Calu3 (cell line): ENCODE measurements at places on chromosomes 6 and 20. TPM values are rescaled to one million over a fixed set of nuclear protein-coding genes. Genes with fewer than 3 reads are reported as not detected.
A peak's percentile ranks its signal among the peaks of the same experiment; 100 is the strongest.

The POU5F1 gene
- total RNA-seq: 25.7 and 32.7 TPM in 2 replicates

The ADAM33 gene
- total RNA-seq: not detected in 2 replicates

The SLC17A2 gene
- not detected in 2 replicates for total RNA-seq

The XKR7 gene
- not detected in 2 replicates for total RNA-seq

The MYB gene
- total RNA-seq: 1.5 and 3.1 TPM in 2 replicates

The TREML2 gene
- not detected in 2 replicates for total RNA-seq

The BTN1A1 gene
- total RNA-seq: not detected in 2 replicates

The SEMG1 gene
- total RNA-seq: 0.21 TPM in 1 of 2 replicates, not detected in the other

The OXT gene
- not detected in 2 replicates for total RNA-seq

The HLA-G gene
- total RNA-seq: 0.45 and 1.5 TPM in 2 replicates

The RPS18 gene
- 2,667 and 2,688 TPM in 2 replicates for total RNA-seq

The NRN1 gene
- not detected in 2 replicates for total RNA-seq

GRCh38 chr6:8059129-8059528 is 5.1 kb downstream of the BLOC1S5 start:
- DNase-seq: no peak

DNA sequence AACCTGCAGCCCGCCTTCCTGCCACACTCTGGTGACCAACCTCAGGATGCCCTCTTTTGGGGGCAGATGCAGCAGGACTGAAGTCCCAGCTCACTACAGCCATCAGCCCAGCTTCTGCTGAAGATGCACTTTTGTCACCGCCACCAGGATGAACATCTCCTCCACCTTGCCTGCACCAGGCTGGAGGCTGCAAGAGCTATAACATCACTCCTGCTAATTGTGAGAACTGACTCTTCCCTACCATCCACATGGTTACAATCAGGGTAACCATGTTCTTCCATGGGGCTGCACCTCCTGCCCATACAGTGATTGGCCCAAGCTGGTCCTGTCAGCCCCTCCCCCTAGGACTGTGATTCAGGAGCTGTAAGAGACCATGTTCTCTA is 2.0 kb upstream of the ACTL10 start:
- DNase-seq: no peak

DNA sequence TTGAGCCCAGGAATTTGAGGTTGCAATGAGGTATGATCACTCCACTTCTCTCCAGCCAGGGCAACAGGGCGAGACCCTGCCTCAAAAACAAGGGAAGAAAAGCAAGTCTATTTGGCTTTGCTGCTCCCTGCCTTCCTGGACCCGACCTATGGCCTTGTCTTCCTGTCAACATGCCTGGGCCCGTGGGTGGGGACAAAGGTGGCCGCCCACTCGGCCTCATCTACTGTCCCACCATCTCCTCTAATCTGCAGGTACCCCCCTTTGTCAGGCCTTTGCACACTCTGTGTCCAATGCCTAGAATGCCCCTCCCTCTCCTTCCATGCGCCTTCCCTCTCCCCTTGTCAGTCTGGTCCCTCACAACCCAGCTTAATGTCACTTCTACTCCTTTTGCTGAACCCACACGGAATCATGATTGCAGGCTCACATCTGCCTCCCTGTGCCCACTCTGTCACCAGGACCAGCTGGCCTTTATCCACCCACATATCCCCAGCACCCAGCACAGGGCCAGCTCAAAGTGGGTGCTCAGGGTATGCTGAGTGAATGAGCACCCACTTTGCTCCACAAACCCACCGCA is 40.3 kb downstream of the MDFI start:
- no peak for DNase-seq

GRCh38 chr6:37696841-37697662 is 631 bp downstream of the MDGA1 start:
- peak; percentile 42 for DNase-seq

- DNase-seq: no peak
These were observed 29.4 kb downstream of the TRAF3IP2 start for GRCh38 chr6:111576291-111576690.

DNA sequence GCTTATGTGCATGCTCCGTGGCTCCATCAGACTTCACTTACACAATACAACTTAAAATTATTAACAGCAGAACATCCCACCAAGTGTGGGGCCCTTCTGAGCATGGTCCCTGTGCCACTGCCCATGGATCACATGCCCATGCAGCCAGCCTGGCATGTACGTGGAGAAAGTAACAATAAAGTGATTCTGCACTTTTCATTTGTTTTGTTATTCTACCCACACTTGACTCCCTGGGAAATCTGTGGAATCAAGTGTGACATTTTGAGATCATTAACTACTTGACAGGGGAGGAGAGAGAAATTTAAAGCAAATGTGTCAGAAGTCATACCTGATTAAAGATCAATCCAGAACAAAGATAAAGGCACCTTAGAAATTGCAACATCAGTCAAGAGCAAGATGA is 112.0 kb downstream of the ISM1 start:
- DNase-seq: no peak

GRCh38 chr20:59779656-59780380 is 153.6 kb downstream of the SYCP2 start:
- no peak for DNase-seq

GRCh38 chr6:90420500-90420899 is 123.9 kb upstream of the BACH2 start:
- no peak for DNase-seq

- DNase-seq: no peak
These were observed 194.9 kb upstream of the ZNF184 start for GRCh38 chr6:27667657-27668441.
